ENCODE measurements at places on chromosomes 13 and 19. TPM values are rescaled to one million over a fixed set of nuclear protein-coding genes. Genes with fewer than 3 reads are reported as not detected.

DNA sequence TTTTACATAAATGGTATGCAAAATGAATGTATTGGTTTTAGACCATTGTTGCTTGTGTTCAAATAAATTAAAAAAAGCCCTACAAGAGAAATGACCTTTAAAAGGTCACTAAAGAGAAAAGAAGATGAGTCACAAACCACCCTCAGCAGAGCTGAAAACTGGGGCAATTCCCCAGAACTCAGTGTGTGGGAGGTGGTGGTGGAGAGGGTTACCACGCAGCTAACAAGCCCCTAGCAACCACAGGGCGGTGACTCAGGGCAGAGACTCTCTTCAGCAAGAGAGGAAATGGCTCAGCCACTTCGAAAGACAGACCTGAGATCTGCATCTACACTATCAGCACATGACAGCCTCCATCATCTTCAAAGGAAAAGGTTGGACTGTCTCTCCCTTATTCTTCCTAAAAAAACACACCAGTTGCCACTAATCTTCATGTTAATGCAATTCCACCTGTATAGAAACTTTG is 29.4 kb upstream of the NDFIP2 start:
- DNase-seq, result no peak

DNA sequence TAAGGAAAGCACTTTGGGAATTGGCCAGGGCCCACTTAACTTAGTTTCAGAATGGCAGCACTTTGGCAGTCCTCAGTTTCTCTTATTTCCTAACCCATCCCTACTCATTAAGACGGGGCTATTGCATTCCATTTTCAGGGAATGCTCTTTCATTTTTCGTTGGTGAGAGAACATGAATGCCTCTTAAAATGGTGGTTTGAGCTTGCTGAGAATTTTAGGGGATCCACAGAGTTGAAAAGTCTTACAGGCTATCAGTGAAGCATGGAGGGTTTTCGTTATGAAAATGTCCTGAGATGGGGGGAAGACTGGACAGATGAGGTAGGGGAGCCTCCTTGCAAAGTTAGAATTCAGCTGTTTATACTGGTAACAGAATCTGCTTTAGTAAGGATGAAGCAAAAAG is 71.4 kb downstream of the LRCH1 start:
- no peak for DNase-seq

DNA sequence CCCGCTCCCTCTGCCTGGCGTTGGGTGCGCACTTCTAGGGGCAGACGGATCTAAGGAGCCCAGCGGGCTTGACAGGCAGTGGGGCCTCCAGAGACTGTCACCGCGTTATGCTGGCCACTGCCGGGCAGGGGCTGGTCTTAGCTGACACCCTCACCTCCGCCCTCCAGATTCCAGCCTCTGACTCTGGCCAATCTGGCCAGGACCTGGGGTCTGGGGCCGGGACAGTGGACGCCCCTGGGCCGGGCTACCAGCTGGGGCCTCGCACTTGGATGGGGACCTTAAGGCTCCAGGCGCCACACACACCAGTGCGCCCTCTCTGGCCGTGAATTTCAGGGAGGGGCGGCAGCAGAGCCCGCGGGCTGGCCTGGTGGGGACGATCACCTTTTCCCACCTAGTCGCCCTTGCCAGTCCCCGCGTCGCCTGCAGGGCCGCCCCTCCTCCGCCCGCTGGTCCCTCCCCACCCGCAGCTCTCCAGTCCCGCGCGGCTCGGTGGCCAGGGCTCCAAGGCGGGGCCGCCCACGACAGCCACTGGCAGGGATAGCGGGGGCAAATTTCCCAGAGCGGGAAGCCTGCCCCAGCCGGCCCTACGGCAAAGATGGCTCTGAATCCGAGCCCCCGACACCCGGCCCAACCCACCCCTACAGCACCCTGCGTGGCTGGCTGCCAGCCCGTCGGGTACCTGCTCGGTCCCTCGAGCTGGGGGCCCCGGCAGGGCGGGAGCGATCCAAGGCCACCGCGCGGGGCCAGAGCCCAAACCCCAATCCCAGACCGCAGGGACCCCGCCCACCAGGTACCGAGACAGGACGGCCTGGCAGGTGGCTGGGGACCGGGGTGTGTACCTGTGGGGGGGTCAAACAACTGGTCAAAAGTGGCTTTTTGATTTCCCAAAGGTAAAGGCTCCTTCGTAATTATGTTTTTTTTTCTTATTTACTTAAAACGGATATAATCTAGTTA is 6.1 kb upstream of the ZNF98 start:
- no peak for DNase-seq

DNA sequence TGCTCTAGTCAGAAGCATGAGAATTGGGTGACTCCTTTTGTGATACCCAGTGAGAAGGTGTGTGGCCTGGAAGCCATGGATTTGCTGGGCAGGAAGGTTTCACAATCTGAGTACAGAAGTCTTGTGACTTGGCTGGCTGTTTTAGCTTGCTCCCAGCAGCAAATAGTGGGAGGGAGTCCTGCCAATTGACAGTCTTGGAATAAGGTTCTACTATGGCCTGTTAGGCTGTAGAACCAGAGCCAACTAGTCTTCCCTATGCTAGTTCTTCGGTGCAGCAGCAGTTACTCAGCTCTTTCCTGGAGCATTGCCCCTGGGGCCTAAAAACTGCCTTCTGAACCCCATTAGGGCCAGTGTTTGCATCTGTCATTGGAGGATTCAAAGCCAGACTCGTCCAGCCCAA is 1935.4 kb upstream of the PCDH20 start:
- no peak for DNase-seq

- no peak for DNase-seq
Measured at GRCh38 chr13:103973740-103974139, 907.5 kb upstream of the SLC10A2 start.

Gene SIAH3
- 0.05 TPM for total RNA-seq

Gene SERP2
- total RNA-seq, result 5.1 TPM

DNA sequence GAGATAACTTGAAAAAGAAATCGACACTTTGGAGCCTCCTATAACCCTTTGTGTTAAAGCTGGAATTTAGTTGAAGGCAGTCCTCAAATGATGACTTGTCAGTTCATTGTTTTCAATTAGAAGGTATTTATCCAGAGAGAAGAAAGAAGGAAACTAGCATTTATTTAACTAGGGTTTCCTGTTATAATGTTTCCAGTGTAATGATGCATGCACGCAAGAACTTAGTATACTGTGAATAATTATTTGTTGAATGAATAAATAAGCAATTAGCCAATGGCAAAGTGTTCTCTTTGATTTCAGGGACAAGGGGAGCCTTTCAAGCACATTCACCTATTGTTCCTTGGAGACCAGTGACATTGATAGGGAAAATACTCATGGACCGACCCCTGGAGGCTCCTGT is 307.4 kb downstream of the KLF5 start:
- no peak for DNase-seq

Gene OR7C1
- total RNA-seq, result not detected

Gene LHFPL6
- total RNA-seq, result 213 TPM

All from posterior vena cava (tissue), 2 donors.